LoVo (cell line): ENCODE measurements at places on chromosomes 2 and 18.

GRCh38 chr2:158828378-158829164, 33.5 kb downstream of the DAPL1 start:
- no peak for DNase-seq

- DNase-seq, result no peak
Observed at GRCh38 chr2:181072486-181073235, 92.3 kb downstream of the UBE2E3 start.

GRCh38 chr2:9230051-9230802, 23.6 kb downstream of the ASAP2 start:
- no peak for DNase-seq

- no peak for DNase-seq
Observed at GRCh38 chr18:76670564-76671288, 151.6 kb upstream of the ZNF236 start.

GRCh38 chr2:217839073-217839749, 163.6 kb downstream of the TNS1 start:
- no peak for DNase-seq

DNA sequence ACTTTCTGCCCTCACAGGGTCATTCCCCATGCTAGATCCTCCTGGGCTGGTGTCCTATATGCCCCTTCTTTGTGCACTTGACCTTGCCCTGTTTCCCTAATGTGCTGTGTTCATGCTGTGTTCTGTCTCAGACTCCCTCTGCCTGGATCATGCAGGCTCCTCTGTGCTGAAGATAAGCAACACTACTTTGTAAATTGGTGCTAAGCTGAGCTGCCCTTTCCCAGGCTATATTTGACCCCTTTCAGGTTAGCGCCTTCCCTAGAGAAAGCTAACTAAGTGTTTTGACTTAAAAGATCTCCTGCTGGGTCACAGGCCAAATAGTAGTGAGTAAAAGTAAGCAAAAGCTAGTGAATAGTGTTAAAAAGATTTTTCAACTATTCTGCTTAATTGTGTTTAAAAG, 257.2 kb upstream of the RGPD4 start:
- no peak for DNase-seq
